Activated naive CD8-positive, alpha-beta T cell treated with anti-CD3 and anti-CD28 coated beads, Interleukin-2, amount 10 ng/mL, durations not matched to agents 7 days and 5 days (primary cell): ENCODE measurements at places on chromosomes 7 and 10.

- no peak for DNase-seq
These were observed 384.4 kb downstream of the TCERG1L start for GRCh38 chr10:130927157-130927556.

DNA sequence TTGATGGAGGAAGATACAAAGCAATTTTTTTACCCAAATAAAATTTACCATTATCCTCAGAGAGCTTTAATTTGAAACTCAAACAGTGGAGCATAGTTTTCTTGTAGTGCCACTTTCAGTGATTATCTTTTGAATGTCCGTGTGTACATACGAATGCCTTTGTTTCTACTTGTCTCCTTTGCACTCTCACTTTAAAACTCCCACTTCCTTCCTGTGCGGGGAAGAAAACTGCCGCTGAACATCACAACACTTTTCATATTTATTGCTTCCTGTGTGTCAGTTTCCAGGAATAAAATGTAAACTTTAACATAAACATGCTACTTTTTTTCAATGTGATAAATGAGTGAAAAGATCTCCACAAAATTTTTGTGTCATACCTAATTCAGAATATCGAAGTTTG is 102.4 kb downstream of the SEMA3A start:
- no peak for DNase-seq

DNA sequence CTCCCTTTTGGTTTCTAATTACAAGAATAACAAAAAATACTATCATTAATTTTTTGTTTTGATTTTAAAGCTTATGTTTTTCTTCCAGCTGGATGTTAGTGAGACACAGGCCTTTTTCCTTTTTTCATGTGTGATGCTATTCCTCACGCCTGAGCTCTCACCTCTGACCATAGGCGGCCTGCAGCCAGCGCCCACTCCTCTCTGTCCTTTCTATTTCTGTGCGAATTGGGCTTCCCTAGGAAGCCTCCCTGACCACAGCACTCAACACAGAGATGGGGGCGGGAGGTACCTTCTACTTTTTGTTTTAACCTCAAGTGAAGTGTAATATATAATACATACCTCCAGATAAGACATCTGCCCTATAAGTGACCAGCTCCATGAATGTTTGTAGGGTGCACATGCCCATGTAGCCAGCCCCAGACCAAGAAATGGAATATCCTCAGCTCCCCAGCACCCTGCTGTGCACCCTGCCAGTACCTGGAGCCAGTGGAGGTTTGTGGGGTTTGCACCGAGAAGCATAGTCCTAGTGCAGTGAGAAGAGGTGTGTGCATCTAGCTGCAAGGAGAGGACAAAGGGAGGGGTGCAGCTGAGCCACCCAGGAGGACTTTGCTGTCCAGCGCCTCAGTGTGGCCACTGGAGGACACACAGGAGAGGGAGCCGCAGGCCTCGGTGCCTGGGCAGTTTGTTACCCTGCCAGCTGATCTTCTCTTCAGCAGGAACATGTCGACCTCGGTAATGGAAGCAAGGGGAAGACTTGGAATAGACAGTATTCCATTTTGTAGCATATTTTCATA is 38.5 kb downstream of the BNIP3 start:
- DNase-seq: no peak

- no peak for DNase-seq
These were observed 11.3 kb upstream of the MPP7 start for GRCh38 chr10:28314211-28314610.

- no peak for DNase-seq
These were observed 127.9 kb upstream of the STK17A start for GRCh38 chr7:43454936-43455518.

GRCh38 chr10:91694170-91694794 is 61.4 kb upstream of the PPP1R3C start:
- no peak for DNase-seq

- DNase-seq: no peak
These were observed 649.4 kb downstream of the SUGCT start for GRCh38 chr7:40784176-40784575.

DNA sequence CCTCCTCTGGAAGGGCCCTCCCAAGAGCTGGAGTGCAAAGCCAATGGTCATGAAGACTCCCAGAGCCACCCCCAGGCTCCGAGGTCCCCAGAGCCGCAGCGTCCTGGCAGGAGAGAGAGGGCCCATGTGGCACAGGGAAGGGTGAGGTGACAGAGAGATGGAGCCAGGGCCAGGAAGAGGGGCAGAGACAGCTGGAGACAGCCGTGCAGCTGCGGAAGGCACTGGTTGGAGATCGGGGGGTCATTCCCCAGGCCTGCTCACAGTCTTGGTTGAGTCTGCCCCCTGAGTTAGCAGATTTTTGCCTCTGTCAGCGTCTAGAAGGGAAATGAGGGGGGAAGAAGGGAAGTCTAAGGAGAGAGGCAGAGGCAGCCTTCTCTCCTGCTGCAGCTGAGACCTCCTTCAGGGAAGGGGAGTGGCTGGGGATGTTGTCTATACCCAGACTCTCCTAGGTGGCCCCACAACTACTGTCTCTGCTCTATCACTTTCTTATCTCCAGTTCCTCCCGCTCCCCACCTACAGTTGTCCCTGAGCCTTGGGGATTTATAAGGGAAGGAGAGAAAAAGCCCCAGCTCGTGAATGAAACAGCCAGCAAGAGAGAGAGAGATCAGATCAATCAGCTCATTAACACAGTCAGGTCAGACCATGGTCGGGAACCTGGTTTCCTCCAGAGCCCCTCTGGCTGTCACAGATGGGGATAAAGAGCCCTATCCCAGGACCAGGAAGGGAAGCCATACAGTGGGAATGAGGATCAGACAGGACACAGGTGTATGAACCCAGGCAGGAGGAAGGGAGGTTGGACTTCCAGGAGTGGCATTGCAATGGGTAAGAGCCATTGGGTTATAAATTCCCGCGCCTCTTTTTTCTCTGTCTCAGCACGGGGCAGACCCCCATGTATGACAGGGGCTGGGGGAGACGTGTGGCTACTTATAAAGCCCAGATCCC is 1.2 kb downstream of the GAL3ST4 start:
- DNase-seq: no peak

GRCh38 chr10:69685802-69686585 is 55.9 kb downstream of the FAM241B start:
- no peak for DNase-seq

DNA sequence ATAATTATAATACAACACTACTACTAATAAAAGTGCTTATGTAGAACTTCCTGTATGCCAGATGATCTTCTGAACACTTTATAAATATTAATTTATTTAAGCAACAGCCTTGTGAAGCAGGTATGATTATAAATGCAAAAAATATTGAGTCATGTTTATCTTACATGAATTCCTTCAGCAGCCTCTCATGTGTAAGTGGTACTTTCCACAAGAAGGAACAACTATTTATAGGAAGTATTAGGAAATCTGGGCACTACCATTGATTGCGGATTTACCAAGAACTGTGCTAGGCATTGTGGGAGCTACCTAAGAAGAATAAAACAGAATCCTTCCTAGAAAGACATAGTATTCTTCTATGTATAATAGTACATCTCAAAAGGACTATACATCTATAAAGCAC is 10.7 kb upstream of the STEAP4 start:
- no peak for DNase-seq

GRCh38 chr7:34322841-34323240 is 335.2 kb upstream of the NPSR1 start:
- no peak for DNase-seq

DNA sequence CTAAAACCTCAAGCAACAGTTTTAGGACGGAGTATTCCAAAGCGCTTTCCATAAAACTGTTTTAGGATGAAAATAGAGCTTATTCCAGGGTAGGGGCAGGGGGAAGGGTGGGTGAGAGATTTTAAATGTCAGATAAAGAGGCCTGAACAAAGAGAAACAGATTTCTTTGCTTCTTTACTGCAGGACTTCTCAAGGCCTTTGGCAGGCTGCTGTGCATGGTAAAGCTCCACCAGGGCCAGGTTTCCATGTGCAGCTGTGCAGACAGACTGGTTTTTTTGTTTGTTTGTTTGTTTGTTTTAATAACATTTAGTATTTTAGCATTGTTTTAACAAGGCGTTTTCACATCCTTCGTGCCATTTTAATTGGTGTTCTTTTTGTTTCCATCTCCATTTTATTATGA is 26.3 kb downstream of the HECW1 start:
- DNase-seq: no peak

DNA sequence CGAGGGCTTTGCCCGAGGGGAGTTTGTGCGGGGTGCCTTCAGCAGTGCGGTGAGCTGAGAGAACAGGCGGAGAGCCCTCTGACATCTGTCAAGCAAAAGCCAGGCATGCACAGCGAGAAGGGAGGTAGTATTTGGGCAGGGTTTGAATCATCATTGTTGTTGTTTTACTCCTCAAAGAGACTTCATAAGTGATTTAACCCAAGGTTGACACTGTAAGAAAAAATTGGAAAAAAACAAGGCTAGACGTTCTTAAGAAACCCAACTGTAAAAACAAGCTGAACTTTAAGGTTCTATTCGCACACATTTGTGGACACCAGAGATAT is 1.3 kb downstream of the ADAM22 start:
- DNase-seq: no peak

DNA sequence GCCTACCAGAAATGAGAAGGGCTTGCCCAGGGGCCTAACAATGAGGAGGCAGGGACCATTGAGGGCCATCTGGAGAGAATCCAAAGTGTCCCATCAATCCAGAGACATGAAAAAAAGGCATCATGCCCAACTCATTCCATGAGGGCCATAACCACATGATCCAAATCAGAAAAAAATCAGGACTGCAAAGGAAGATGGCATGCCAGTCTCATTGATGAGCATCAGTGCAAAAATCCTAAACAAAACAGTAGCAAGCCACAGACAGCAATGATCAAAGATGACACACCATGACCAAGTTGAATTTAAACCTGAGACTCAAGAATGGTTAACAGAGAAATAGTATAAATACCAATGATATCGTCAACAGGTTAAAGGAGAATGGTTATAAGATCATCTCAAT is 7.0 kb upstream of the CYP3A4 start:
- no peak for DNase-seq

GRCh38 chr10:22619101-22619500 is 95.3 kb downstream of the PIP4K2A start:
- DNase-seq: no peak

DNA sequence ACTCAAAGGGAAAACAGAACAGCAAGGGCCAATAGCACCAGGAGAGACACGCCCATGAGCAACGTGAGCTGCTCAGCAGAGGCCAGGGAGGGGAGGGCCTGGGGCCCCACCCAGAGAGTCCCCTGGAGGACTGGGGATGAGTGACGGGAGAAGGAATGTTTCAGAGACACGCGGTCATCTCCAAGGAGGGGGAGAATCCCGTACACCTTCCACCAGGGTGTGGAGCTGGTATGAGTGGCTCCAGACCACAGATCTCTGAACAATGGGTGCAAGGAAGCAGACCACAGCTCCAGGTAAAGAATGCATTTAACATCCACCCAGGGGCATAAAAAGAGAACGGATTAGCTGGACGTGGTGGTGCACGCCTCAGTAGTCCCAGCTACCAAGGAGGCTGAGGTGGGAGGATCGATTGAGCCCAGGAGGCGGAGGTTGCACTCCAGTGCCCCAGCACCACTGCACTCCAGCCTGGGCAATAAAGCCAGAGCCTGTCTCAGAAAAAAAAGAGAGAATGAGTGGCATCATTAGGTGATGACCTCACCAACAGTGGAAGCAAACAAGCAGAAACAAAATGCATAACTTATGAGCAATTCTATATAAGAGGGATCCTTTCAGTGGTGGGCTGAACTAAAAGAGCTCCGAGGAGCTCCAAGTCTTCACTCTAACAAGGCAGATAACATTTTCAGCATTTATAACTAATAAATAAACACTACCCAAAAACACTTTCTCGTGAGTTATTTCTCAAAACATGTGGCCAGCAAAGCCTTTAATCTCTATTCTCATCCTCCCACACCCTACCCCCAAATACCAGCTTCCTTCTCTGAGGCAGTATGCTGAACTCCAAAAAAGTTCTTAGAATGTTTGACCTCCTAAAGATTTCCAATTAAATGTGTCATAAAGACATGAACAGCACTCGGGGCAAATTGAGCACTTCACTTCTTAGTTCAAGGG is 12.5 kb downstream of the PSAP start:
- DNase-seq: no peak

DNA sequence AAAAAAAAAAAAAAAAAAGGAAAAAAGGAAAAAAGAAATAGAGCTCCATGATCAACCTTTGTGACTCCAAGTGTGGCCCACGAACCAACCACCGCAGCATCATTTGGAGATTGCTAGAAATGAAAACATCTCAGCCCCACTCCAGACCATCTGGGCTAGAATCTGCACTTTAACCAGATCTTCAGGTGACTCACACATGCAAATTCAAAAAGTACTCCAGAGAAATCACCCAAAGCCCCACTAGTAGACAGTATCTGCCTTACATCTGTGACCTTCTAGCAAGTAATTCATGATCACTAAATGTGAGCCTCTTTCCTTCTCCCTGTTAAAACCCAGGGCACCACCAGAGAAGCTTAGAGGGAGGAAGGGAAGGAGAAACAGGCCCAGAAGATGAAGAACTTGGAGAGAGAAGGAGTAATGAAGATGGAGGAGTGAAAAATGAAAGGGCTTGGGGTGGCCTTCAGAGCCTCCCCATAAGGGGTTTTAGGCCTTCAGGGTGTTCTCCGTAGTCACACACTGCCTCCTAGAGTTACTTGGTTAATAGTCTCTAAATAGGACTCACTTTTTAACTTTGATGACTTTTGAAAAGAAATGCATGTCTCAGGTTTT is 94.0 kb downstream of the SLC37A3 start:
- DNase-seq: no peak

GRCh38 chr7:98423043-98423442 is 22.2 kb upstream of the BAIAP2L1 start:
- DNase-seq: no peak

- DNase-seq: no peak
These were observed 59.9 kb downstream of the INSIG1 start for GRCh38 chr7:155357573-155358041.

GRCh38 chr10:125116652-125117310 is 43.6 kb downstream of the CTBP2 start:
- no peak for DNase-seq

DNA sequence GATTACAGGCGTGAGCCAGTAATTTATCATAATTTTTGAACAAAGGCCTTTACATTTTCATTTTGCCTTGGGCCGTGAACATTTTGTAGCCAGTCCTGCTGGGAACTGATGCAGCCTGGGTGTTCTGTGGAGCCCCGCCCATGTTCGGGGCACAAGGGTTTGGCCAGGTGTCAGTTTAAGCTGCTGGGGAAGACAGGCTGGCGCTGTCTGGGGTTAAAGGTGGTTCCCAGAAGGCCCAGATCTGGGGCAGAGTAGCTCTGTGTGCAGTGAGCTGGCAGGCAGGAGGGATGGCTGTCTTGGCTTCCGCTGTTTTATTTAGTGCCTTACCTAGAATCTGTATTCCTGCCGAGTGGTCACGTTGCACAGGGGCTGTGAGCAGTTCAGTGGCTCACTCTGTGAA is 50.2 kb downstream of the DOCK1 start:
- no peak for DNase-seq

GRCh38 chr10:99682032-99682431 is 22.7 kb downstream of the ENTPD7 start:
- no peak for DNase-seq
